AML-193 (cell line): ENCODE measurements at places on chromosomes 12 and 14.
A peak's percentile ranks its signal among the peaks of the same experiment; 100 is the strongest.

DNA sequence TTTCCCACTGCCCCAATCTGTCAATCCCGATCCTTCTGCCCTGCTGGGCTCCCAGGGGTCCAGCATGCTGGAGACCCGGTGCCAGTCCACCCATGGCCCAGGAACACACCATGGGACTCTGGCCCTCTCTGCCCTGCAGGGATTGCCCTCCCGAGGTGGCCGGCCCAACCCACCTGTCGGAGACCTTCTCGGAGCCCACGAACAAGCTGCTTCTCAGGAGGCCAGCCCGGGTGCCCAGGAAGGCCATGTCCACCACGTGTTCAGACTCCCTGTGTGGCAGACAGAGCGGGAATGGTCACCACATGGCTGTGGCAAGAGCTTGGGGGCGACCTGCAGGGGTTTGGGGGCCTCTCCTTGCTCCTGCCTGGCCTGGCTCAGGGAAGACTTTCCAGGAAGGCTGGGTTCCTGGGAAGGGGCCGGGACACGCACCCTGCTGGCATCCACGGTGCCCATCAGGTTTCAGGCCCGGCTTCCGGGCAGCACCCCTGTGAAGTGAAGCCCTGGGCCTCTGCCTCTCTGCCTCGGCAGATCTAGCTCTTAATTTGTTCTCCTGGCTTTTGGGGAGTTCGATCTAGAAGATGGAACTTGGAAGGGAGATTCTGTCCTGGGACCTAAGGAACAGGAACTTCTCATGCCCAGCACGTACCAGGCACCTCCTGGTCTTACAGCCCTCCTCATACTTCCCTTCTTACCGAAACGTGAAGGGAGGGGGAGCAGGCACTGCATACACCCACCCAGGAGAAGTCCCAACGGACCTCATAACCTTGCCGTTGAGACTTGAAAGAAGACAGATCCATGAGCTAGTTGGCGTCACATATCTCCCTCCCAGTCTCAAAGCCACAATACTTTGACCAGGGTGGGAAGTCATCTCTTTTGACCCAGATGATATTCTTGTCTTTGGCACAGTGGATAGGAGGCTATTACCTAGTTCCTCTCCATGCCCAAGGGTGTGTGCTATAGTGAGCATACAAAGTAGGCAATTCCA is 26.3 kb downstream of the LRTM2 start:
- DNase-seq, result no peak

DNA sequence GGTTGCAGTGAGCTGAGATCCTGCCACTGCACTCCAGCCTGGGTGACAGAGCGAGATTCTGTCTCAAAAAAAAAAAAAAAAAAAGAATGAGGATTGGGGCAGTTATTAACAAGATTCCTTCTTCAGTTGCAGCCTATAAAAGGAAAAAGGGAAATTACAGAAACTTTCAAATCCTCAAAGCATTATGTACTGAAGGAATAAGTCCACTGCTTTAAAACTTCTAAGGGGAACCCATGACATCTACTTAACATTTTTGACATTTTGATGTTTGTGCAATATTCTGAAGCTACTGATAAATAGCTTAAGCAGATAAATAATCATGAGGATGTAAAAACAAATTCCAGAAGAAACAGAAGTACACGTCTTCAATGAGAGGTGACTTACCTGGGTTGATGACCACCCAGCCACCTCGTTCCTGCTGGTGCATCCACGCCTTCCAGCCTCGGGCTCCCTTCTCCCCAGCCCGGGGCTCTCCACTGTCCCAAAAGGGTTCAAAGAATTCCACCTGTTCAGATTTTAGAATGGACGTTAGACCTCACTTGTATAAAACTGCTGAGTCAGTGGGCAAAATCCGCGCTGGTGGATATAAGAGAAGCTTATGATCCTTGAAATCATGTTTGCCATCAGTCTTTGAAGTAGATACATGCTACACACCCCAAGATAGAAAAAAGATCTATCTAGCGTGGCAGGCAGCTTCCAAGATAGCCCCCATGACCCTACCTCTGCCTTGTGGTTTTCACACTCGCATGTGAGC is 33.7 kb downstream of the NRDE2 start:
- no peak for DNase-seq

DNA sequence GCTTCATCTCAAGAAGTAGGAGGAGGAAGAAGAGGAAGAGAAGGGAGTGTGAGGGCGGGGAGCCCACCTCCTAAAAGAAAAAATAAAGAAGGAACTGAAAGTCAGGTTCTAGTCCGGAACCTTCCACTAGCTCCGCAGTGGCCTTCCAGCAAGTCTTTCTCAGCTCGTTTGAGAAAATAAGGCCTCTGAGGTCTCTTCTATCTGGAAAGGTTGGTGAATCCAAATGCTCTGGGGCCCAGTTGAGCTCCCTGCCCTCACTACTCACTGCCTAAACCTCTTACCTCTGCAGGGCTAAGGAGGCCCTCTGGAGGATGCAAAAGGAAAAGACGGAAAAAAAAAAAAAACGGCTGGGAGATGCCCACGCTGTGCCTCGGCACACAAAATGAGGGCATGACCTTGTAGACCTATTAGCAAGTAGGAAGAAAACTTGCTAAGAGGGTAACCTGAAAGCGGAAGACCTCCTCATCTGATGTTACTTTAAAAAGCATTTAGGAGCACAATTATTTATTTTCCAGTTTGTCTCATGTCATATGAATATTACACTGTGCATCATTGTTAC is 35.9 kb downstream of the FBLN5 start:
- peak; percentile 51 for DNase-seq

DNA sequence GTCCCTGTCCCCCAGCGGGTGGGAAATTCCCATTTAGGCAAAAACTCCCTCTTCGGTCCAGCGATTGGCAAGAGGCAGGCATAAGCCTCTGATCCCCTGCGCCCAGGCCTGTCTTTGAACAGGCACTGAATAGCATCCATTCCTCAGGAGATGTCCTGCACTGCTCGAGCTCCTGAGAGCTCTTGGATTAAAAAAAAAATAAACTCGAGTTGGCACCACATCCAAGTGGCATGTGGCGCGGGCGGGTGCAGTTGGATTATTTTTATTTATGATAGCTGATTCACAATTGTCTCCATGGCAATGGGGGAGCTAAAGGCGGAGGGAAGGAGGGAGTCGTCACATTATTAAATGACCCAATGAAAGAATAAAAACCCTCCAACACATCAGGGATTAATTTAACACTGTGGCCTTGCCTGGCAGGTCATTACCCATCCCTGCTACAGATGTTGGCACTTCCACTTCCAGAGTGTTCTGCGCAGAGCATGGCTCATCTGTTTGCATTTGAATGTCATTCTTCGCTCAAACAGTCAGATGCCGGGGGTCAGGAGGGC is 207.2 kb downstream of the AACS start:
- DNase-seq, result no peak
